ENCODE measurements at places on chromosomes 16 and 17. TPM values are rescaled to one million over a fixed set of nuclear protein-coding genes. Genes with fewer than 3 reads are reported as not detected.

SLC16A6 gene
- 0.34 TPM for total RNA-seq

SNX20 gene
- not detected for total RNA-seq

DNA sequence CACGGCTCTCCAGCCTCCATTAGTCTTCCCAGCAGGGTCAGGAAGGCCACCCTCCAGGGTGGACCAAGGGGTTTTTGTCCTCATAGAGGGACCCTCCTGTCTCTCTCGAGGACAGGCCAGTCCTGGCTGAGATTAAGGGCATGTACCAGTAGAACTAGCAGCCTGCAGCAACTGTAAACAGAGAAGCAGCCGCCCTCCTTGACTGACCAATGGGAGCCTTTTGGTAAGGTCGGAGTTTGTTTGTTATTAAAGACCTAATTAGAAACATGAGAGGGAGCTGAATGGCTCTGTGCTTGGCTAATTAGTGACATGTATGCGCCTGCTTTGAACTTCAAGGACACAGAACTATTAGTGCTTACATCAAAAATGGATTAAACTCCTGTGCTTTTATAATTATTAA lies 80.0 kb downstream of the CCDC182 start:
- no peak for DNase-seq

DNA sequence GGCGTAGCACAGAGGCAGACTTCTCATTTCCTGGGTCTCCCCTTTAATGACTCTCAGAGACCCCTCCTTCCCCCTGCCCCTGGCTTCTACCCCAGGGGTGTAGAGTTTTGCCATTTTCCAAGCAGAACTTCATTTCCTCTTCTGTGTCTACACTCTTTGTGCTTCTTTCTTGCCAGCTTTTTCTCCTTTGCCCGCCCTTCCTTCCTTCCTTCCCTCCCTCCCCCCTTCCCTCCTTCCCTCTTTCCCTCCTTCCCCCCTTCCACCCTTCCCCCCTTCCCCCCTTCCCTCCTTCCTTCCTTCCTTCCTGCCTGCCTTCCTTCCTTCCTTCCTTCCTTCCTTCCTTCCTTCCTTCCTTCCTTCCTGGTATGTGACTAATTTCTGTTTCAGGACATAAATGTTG lies 47.0 kb downstream of the MAPT start:
- DNase-seq: no peak
